Activated CD8-positive, alpha-beta memory T cell treated with anti-CD3 and anti-CD28 coated beads for 1 hour (primary cell): ENCODE measurements at places on chromosomes 5 and 9.

GRCh38 chr5:51811883-51812471, 428.7 kb downstream of the ISL1 start:
- no peak for DNase-seq

DNA sequence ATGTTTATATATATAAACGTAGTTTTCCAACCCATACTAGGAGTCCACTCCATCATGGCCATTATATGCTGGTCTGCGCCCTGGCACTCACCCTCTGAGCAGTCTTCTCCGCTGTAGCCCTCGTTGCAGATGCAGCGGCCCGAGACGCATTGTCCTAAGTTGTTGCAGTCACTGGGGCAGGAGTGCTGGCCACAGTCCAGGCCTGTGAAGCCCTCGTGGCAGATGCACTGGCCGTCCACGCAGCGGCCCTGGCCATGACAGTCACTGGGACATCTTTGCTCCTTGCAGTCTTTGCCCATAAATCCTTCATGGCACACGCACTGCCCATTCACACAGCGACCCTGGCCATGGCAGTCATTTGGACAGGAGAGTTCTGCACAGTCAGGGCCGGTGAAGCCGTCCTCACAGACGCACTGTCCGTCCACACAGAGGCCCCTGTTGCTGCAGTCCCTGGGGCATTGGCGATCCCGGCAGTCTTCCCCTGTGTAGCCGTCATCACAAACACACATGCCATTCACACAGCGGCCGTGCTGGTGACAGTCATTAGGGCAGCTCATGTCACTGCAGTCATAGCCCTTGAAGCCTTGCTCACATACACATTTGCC, 32.1 kb downstream of the TNC start:
- DNase-seq = no peak

DNA sequence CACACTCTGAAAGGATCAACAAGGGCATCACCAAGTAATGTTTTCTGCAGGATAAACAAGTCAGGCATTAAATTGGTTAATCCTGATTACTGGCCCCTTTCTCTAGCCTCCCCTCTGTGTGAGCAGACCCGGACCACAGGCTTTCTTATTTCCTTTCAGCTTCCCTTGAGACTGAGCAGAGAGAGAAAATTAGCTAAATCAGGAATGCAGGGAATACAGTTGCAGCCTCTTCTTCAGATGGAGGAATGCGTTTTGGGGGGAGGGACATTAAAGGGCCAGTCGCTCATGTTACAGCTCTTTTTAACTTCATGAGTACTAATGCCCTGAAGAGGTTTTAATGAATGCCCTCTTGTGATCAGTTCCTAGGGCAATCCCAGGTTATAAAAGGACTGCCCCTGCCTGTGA, 19.8 kb downstream of the PCDHAC2 start:
- no peak for DNase-seq

GRCh38 chr5:21581508-21581907, 1271.6 kb downstream of the CDH12 start:
- no peak for DNase-seq

DNA sequence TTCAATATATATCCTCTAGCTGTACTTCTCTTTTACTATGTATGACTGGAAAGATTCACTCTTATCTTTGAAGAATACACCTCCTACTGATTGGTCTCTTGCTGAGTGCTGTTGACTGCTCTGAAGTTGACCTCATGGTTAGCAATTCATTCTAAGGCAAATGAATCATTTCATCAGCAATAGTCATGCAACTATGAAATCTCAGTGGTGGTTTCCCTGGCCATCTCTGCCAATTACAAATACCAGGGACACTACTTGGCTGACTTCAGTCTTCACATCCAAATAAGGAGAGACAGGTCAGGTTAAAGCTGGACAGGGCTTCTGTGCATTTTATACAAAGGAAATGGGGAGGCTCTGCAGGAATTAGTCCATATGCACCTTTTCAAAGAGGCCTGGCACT, 333.5 kb upstream of the ACTBL2 start:
- DNase-seq = no peak

- no peak for DNase-seq
Observed at GRCh38 chr5:149944666-149945065, at the start of gene PDE6A. Gene PDE6A (minus strand): TSS chr5:149944793. CDS start chr5:149944673, 120 bp downstream.

DNA sequence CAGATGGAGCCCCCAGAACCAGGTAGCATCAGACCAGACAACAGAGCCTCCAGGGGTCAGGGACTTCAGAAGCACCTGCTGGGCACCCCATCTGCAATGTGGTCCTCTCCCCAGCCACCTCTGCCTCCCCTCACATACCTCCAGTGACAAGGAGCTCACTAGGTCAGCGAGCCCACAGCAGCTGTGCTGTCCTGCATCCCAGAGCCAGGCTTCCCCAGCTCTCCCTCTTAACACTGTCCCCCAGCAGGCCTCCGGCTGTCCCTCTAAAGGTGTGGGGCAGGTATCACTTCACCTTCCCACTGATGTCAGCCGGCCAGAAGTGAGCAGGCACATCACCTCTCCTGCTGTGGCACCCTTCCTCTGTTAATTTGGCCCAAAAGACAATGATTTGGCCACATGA, 83.6 kb downstream of the LMX1B start:
- no peak for DNase-seq

DNA sequence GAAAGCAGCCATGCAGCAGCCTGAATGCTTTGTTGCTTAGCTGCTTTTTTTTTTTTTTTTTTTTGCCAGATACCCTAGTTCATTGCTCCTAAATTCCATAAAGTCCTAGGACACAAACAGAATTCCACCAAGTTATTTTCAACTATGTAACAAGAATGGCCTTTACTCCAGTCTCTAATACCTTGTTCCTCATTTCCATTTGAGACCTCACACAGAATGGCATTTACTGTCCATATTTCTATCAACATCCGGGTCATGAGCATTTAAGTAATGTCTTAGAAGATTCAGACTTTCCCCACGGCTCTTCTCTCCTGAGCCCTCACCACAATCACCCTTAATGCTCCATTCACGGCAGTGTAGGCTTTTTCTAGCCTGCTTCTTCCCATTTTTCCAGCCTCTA, 31.7 kb upstream of the FBXW11 start:
- DNase-seq = no peak

DNA sequence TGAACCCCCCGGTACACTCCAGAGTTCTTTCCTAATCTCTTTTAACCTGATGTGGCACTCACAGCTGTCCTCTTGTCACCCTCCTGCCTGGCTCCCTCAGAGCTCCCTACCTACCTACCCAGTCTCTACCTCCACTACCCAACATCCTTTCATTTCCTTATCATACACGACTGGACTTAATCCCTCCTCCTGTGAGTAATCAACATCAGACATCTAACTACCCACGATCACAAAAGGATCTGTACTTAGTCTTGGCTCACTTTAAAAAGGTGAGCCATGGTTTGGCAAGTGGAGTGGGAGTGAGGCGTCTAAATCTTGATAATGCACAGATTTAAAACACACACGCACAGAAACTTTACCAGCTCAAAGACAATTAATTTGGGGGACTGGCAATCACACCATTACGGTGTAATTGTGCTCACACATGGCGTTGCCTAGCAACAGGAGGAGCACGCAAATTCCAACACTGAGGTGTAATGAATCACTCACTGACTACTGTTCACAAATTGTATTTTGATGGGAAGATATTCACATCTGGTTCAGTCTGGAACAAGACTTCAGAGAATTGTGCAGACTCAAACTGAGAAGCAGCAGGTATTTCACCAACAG, 235.9 kb downstream of the EPB41L4A start:
- no peak for DNase-seq

- no peak for DNase-seq
Observed at GRCh38 chr9:22159586-22159985, 150.5 kb upstream of the CDKN2B start.

- DNase-seq = no peak
Observed at GRCh38 chr5:1171340-1171941, 30.0 kb upstream of the SLC6A19 start.

- DNase-seq = no peak
Observed at GRCh38 chr9:38178237-38178636, 109.2 kb upstream of the SHB start.
